Thyroid gland (tissue), 4 donors: ENCODE measurements at places on chromosomes 13 and 19. TPM values are rescaled to one million over a fixed set of nuclear protein-coding genes. Genes with fewer than 3 reads are reported as not detected.

Gene IL27RA
- 2.4 TPM for total RNA-seq

Gene KLK6
- not detected for total RNA-seq

Gene MZT1
- 11.2 TPM for total RNA-seq

Gene CDC37
- 149 TPM for total RNA-seq

Gene ZNF793
- total RNA-seq, result 9.9 TPM

Gene GMIP
- total RNA-seq, result 12.9 TPM
